ENCODE measurements at places on chromosomes 3 and 15. TPM values are rescaled to one million over a fixed set of nuclear protein-coding genes. Genes with fewer than 3 reads are reported as not detected.

Gene QRICH1
- polyA plus RNA-seq, result 72.2 TPM

Gene ZNF80
- not detected for polyA plus RNA-seq

Gene ZPLD1
- polyA plus RNA-seq, result 0.82 TPM

Gene PLSCR4
- 3.4 TPM for polyA plus RNA-seq

Gene SCN11A
- polyA plus RNA-seq, result not detected

All from mammary epithelial cell (primary cell).